CD8-positive, alpha-beta T cell (primary cell): ENCODE measurements at places on chromosomes 1 and 21.

- DNase-seq, result no peak
These were observed 1242.0 kb downstream of the AMY1C start for GRCh38 chr1:104991702-104992101.

DNA sequence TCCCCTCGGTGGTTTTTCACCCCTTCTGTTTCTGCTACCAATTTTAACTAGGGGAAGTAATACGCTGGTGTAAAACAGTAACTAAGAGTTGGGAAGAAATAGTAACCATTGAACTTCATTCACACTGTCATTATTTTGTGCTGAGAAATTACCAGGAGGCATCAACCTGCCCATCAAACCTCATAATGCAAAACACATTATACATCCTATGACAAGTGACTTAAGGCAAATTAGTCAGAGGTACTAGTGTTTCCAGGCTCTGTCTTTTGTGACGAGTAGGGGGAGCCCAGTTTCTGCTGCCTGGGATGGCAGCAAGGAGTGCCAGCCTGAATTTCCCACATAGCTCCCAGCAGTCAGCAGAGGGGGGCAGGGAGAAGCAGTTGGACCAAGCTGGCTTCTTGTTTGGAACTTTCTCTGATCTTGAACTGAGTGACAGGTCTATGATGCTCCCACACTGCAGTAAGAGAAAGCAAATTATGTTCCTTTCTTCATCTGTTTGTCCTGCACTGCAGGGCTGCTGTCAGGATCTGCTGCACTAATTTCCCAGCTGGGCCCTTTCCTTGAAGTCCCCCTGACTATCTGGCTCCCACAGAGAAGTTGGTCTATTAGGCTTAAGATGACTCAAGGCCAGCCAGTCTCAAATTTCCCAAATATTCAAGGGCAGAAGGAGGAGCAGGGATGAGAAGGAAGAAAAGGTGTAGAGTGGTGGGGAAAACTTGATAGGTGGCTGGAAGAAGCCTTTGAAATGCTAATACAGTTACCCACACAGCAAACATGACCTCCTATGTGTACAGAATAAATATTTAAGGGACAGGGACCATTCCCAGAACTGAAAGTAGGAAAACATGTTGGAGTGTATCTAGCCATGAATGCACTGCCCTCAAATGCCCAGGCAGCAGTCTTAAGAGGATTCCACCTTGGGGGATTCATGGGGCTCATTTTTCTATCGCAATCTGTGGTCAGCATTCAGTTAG lies 322.8 kb downstream of the SEC16B start:
- no peak for DNase-seq

DNA sequence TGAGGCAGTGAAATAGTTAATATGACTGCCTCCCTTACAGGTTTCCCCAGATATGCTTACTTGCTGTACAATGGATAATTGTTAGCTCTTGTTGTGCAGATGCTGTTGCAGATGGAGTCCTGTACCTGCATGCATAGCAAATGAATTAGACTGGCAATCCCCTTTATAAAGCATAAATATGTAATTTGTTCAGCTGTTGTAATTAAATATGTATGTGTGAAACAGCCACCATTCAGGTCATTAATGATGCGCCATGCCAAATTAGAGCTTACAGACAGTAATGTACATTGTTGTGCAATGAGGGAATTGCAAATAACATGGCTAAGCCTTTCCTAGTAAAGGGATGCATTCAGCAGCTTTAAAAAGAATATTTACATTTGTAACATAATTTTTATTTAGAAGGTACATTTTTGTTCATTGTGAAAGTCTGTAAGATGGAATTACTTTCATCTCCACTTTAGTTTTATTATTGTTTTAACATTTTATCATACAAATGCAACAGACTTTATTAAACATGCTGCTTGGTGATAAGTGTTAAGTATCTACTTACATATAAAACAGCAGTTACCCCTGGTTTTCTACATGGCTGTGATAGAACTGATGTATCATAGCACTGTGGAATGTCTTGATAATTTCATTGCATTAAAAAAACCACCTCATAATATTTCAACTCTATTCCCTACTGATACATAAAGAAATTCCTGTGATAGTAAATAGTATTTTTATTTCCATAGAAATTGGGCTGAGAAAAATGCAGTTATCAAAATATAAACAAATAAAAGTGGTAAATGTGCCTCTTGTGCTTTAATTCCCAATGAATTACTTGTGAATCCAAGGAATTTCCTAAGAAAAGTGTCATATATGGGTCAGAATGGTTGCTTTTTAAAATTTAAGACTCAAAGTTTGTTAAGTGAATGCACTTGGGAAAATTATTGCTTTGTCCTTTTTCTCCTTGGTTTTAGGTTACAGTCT lies 99.0 kb downstream of the NFIA start:
- DNase-seq, result no peak

DNA sequence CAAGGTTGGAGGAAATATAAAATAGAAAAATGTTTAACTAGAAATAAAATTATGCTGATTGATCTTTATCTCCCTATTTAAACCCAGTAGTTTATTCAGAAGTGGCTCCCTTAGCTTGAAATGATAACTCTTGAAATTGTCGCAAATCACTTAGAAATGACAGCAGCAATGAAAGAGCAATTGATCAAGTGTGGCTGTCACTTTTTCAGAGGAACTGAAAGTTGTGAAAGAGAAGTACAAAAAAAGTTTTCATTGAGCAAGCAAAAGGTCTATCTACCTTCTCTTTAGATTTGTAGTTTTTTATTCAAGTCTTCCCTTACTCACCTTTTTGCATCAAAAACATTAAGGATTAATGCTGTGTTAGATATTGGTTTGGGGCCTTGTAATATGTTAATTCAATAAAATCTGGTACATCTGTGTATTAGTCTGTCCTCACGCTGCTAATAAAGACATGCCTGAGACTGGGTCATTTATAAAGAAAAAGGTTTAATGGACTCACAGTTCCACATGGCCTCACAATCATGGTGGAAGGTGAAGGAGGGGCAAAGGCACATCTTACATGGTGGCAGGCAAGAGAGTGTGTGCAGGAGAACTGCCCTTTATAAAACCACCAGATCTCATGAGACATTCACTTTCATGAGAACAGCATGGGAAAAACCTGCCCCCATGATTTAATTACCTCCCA lies 48.3 kb downstream of the LRRC8C start:
- DNase-seq, result no peak

DNA sequence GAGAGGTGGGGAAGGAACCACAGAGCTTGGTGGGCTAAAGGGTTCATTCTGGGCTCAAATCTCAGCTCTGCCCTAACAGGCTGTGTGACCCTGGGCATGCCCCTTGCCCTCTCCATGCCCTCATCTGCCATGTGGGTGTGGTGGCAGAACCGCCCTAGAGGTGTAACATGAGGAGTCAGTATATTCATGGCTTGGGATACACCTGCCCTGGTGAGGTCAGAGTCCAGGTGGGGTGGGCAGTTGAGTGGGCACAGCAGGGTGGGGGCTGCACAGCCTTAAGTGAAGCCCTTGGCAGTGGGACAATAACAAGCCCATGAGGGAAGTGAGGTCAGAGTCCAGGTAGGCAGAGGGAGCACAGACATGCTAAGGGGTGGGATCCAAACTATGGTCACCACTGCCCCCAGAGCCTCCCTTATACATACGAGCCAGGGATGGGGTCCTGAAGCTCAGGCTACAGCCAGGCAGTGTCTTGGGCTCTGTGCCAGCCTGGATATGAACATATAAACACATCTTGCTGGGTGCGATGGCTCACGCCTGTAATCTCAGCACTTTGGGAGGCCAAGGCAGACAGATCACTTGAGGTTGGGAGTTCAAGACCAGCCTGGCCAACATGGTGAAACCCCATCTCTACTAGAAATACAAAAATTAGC lies 59.0 kb upstream of the EFHD2 start:
- no peak for DNase-seq
